ENCODE measurements at places on chromosomes 1 and 21.

GRCh38 chr1:109478806-109479205, 4.9 kb upstream of the ATXN7L2 start:
- DNase-seq: peak; percentile 6

- peak; percentile 79 for DNase-seq
Measured at GRCh38 chr1:248858096-248858890, 592 bp downstream of the ZNF692 start.

DNA sequence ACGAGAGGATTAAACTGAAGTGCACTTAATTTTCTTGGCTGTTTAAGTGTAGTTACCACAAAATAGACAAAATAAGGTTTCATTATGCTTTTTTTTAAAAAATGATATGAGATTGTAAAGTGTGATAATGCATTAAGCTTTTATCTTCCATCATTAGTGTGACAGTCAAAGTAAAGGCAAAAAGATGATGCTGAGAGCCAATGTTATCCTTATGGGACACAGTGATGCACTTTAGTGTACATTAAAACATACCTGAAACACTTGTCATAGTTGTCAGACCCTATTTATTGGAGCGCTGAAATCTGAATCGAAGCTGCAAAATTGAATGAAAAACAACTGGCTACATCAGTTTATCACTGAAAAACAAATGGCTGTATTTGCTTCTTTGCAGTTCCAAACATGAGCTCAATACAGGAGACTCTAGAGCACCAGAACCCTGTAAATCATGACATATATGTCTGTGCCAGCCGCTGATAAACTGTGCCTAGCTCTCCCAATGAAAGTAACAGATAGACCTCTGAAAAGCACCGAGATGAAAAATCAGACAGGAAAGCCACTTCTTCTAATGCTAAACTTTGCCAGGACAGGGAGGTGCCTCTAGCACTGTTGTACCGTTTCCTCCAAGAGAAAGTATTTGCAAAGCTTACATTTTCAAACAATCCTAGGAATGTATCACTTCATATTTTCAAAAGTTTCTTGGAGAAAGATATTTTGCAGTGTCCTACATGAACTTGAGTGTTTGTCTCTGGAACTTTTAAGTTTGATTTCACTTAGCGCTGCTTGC, 120.7 kb upstream of the TMPRSS15 start:
- DNase-seq: no peak

DNA sequence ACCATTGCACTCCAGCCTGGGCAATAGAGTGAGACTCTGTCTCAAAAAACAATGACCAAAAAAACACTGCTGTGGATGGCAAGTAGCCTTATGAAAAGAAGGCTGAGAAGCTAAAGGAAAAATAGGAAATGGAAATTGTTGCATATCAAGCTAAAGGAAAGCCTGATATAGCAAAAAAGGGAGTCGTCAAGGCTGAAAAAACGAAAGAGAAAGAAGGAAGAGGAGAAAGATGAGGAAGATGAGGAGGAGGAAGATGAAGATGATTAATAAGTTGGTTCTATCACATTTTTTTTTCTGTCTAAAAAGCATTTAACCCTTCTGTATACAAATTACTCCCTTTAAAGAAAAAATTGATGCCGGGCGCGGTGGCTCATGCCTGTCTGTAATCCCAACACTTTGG, 10.2 kb upstream of the PRDX1 start:
- DNase-seq: no peak

DNA sequence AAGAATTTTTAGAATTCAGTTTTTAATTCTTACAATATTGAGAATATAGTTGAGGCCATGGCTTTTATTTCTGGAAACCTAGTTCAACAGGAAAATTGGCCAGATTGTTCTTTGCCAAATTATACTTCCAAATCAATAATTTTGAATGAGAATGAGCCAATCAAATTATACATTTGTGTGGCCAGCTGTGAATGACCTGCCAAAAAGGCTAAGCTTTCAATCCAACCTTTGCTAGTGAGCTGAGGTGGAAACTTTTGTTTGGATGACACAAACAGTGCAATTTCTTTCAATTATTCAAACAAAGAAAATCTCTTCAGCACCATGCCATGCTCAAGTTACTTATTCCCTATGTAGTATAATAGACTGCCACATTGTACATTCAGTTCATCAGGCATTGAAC, 167.8 kb downstream of the PATJ start:
- DNase-seq: no peak

GRCh38 chr1:226722901-226723656, 16.0 kb downstream of the ITPKB start:
- no peak for DNase-seq

GRCh38 chr21:21714426-21714825, 716.2 kb downstream of the NCAM2 start:
- no peak for DNase-seq

DNA sequence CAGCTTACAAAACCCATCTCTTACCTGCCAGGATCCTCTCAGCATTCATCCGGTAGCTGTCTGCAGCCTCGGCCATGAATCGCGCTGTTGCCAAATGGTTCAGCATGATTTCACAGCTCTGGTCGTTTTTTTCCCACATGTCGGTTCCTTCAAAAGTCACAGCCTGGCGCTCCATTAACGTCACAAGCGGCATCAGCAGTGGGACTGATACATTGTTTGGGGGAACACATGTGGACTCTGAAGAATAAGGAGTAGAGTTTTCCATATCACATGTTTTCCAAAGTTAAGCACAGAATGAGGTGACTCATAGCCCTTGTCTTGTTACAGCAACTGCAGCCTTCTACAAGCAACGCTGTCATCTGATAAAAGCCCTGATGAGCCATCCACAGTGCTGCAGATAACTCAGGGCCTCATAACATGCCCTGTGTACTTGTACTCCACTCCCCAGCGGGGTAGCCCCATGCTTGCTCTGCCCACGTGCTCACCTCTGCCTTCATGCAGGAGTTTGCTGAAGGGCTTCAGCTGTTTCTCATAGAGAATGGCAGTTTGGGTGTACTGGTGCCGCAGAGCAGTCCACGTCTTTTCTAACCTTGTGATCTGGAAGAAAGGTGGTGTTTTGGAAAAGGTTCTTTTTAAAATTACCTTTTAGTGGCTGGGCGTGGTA, 114.2 kb downstream of the BCAR3 start:
- DNase-seq: peak; percentile 35

GRCh38 chr1:26771285-26771642, 16.5 kb upstream of the PIGV start:
- no peak for DNase-seq

GRCh38 chr1:228898582-228898992, 163.3 kb downstream of the RHOU start:
- no peak for DNase-seq

GRCh38 chr1:160645386-160646130, 1.3 kb downstream of the SLAMF1 start:
- DNase-seq: no peak

- peak; percentile 22 for DNase-seq
Measured at GRCh38 chr1:39576016-39576657, 453 bp downstream of the PABPC4 start.

DNA sequence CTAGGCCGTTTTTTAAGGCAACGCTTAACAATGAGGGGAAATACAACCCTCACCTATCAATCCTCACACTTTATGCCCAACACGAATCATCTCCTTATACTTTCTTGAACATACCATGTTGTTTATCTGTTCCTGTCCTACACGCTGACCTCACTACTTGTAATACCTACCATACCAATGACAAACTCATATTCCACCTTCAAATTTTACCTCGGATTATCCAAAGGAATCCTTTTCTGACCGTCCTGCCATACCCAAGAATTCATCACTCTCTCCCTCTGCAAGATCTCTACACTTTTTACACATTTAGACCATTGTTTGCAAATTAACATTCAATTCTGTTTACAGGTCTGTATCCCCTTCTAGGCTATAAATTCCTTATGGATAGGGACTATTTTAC, 64.4 kb upstream of the GUCA2A start:
- DNase-seq: no peak

- DNase-seq: no peak
Measured at GRCh38 chr1:222588135-222588534, 1.6 kb downstream of the TAF1A start.

DNA sequence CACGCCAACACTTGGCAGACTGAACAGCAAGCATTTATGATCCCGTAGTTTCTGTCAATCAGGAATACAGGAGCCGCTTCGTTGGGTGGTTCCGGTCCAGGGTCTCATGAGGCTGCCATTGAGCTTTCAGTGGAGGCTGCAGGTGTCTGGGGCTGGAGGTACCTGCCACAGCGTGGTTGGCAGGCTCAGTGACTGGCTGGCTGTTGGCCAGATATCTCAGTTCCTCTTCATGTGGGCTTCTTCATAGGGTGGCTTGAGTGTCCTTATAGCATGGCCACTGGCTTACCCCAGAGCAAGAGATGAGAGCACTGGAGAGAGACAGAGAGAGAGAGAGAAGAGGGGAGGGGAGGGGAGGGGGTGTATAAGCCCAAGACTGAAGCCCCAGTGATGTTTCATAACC, 29.3 kb downstream of the PIK3CD start:
- DNase-seq: no peak

DNA sequence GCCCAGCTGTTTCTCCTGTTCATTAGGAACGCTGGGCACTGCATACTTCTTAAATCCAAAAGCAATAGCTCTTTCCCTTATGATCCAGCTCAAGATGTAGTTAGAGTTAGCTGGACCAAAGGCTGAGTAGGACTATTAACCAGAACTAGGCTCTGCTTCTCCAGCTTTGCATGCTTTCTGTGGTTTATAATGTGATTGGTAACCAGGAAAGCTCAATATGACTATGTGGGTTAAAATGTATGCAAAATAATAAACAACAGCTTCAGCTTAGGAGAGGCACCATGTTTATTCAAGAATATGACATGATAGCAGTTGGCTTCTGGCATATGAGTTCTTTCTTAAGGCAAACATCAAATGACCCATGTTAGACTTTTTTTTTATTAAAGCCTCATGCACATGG, 73.8 kb downstream of the LYPLAL1 start:
- DNase-seq: no peak

DNA sequence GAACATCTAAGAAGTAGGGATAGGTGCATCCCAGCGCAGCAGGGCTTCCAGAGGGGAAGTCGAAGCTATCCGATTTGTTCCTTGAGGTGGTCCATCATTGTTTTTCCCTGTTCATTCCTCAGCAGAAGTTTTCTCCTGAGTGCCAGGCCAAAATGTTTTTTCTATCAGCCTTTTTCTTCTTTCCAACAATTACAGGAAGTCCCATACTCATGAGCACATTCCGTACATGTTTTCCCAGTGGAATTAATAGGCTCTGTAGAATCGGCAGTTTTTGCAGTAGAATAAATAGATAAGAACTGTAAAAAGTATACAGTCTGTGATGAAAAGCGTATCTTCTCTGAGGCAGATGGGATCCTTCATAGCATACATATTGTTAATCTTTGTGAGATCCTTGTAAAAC, 24.8 kb downstream of the CD101 start:
- no peak for DNase-seq

- DNase-seq: no peak
Measured at GRCh38 chr1:159953536-159954515, at the start of gene SLAMF9. TSS of gene SLAMF9 (minus strand) at chr1:159954237. CDS start at chr1:159954137, 100 bp downstream.

DNA sequence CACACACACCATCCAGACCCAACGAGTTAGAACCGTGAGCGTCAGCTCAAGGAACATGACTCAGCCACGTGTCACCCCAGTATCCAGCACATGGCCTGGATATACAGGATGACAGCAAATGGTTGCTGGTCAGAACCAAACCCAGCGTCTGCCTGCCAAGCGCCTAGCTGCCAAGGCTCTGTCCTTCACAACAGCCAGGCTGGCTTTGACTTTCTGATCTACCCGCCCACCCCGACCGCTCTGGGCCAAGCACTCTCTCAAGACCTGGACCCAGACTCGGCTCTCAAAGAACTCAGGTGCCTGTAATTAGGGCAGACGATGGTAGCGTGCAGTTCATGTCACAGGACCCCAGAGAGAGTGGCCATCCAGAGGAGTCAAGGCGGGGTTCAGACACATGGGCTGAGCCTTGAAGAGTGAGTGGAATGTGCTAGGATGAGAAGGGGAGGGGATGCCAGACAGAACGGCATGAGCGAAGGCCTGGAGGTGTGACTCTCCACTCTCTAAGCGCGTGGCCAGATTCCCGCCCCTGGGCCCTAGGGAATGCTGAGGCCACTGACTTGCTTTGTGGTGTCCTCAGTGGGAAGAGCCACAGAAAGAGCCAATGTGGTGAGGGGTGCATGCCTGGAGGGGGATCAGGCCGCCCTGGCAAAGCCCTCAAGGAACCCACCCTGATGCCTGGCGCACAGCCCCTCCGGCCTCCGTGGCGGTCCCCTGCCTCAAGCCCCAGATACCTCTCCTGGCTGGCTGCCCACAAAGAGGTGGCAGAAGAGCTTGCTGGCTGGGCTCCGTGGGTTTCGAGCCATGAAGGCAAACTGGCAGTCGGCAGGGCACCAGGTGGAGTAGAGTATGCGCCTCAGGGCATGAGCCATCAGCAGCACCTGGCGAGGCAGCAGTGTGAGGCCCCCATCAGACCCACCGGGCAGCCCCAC, 7.0 kb downstream of the SH2D5 start:
- DNase-seq: peak; percentile 39

- no peak for DNase-seq
Measured at GRCh38 chr1:213828867-213829266, 158.9 kb upstream of the PROX1 start.

DNA sequence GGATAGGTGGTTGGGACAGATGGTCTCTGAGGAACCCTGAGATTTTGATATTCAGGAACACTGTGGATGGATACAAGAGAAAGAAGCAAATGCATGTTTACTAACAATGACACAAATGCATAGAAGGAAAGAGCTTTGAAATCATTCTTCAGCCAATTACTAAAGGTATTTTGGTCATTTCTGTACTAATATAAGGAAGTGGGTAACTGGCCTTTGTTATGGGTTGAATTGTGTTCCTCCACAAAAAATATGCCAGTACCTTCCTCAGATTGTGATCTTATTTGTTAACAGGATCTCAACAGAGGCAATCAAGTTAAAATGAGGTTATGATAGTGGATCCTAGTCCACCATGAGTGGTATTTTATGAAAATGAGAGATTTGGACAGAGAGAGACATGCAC, 68.7 kb upstream of the KCNA3 start:
- DNase-seq: no peak

GRCh38 chr1:155272466-155273342, 600 bp downstream of the CLK2 start:
- DNase-seq: peak; percentile 70

DNA sequence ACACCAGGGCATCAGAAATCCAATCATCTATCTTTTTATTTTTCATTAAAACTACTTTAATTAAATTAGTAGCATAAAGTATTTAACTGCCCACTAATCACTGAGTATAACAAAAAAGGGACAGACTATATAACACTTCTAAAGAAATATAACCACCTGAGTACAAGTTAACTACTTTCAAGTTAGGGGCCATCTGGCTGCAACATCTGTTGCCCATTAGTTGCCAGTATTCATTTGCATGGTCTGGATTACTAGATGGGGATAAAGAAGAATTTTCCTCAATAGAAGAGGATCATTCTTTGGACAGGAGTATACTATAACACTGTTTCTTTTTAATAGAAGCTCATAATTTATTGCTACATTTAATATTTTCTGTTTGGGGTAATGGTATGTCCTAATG, 446.4 kb downstream of the AMY1C start:
- DNase-seq: no peak

- no peak for DNase-seq
Measured at GRCh38 chr1:98723574-98723973, 62.1 kb downstream of the SNX7 start.

Data from ACHN (cell line).